Activated T-cell treated with anti-CD3 and anti-CD28 coated beads, Interleukin-2, amount 50 U/mL, for 4 hours (primary cell): ENCODE measurements at places on chromosomes 12 and 14. TPM values are rescaled to one million over a fixed set of nuclear protein-coding genes. Genes with fewer than 3 reads are reported as not detected.

The HOXC6 gene
- total RNA-seq = not detected

The MAGOHB gene
- total RNA-seq = 98.0 TPM

The LRRC43 gene
- total RNA-seq = not detected

The KRT6A gene
- total RNA-seq = not detected

- no peak for DNase-seq
Observed at GRCh38 chr12:76919383-76920171, 40.8 kb upstream of the CSRP2 start.

GRCh38 chr12:25054783-25055144, 105.9 kb upstream of the BCAT1 start:
- DNase-seq = peak; percentile 45

DNA sequence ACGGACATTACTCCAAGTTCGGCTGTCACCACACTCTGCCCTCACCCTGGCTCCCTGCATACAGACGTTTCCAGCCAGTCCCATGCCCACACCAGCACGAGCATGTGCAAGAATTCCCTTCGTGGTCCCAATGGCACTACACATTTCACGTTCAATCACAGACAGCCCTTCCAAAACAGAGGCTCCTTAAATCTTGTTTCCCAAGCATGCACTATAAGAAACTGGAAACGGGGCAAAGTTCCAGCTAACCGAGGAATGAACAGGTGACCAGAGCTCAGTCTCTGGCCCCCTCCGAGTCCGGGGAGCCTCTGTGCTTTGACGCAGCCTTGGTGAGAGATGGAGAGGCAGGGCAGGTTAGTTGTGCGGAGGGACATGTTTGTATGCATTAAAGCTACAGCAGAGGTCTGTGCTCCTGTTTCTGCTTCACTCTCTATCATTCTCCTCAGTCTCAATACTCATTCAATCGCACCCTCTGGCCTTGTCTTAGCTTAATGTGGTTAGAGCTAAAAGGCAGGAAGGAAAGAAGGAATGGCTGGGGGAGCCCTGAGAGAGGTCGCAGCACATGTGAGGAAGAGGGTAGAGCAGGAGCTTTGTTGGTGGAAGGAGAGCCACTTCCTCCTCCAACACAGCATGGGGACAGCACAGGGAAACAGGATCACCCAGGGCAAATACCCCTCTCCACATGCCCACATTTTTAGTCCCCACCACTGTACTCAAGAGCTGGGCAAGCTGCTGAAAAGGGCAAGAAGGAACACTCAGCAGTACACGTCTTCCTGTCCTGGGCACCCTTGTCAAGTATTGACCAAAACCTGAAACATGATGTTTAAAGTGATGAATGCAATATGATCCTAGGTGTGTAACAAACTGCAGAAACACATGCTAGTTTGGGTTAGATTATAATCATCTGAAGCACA, 12.2 kb upstream of the SELPLG start:
- DNase-seq = no peak

DNA sequence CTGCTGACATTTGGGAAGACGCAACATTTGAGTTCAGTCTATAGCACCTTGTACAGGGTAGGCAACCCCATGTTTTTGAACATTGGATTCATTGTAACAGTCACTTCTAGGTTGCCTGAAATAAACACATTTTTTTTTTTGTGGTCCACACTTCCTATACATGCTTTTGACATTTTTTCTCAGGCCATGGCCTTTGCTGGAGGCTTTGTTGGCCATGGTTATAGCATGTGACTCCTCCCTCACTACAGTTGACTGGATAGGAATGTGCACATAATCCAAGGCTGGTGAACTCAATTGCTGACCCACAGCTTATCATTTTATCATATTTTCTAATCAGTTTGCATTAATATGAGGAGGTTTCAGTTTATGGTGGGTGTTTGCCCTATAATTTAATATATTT, 60.6 kb downstream of the TMEM117 start:
- no peak for DNase-seq
